ENCODE measurements at places on chromosomes 4 and X.

- no peak for DNase-seq
Measured at GRCh38 chr4:169256856-169257761, 13.6 kb downstream of the SH3RF1 start.

DNA sequence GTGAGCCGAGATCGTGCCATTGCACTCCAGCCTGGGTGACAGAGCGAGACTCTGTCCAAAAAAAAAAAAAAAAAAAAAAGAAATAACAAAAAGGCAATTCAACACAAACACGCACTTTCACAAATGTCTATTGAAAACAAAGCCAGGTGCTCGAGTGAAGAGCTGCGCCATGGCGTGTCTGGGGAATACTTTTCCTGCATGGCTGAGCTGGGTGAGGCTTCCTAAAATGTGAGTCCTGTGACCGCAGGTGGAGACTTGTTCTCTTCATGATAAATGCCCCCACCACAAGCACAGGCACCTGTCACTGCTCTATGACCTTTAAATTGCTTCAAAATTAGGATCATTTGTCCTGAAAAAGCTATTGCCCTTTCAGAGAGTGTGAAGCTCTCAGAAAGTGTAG lies 4.0 kb upstream of the ABLIM2 start:
- DNase-seq = no peak

- no peak for DNase-seq
Measured at GRCh38 chrX:44456685-44457084, 86.0 kb downstream of the FUNDC1 start.

GRCh38 chrX:68083510-68083909 lies 349.8 kb downstream of the OPHN1 start:
- DNase-seq = no peak

GRCh38 chrX:154836163-154836562 lies 1.7 kb upstream of the SMIM9 start:
- no peak for DNase-seq

DNA sequence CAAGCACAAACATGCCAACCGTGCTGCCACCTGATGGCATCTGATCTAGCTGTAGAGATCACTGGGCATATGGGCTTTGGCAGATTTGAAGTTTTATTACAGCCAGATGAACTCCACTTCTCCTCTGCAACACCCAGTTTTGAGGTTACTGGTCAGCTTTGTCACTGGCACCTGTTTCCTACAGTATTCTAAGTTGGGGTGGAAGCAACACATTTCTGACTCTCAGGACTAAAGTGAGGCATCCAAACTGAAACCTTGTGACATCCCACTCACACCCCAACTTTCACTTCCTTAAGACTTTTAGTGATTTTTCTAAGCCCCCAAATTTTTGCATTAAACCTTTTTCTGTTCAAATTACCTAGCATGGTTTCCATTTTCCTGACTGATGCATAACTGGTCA lies 115.1 kb upstream of the PCDH18 start:
- DNase-seq = no peak

DNA sequence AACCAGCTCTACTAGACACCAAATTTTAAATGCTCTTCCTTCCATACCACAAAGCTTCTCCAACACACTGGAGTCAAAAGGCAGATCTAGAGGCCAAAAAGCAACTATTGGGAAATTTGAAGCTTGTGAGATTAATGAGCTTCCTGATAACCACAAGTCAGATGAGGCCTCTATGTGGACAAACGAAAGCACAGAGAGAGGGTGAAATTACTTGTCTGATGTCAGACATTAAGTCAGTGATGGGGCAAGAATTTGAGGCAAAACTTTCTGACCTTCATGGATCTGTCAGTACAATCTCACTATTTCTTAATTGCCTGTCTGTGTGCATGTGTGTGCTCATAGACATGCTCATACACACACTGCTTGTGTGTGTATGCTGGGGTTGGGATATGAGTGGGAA lies 103.6 kb downstream of the GUCY2F start:
- no peak for DNase-seq

- DNase-seq = no peak
Measured at GRCh38 chrX:17788439-17788838, 51.1 kb downstream of the SCML1 start.

GRCh38 chrX:69614886-69615285 lies 1.0 kb upstream of the EDA start:
- no peak for DNase-seq

DNA sequence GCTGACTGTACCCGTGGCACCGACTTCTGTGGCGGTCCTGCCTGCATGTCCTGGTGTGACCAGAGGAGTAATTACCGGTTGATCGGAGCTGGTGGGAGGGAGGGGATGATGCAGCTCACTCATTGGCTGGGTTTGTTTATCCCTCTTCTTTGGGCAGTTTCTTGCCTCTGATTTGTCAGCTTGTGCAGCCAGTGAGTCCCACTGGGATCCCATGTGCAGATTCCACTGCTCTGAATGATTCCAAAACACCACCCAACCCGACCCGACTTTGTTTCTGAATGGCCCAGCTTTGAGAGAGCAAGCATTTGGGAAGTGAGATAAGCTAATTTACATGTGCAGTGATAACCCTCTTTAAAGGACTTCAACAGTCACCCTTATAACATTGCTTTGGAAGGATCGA lies 13.8 kb downstream of the FHDC1 start:
- DNase-seq = no peak

- no peak for DNase-seq
Measured at GRCh38 chr4:129900430-129900953, 804.5 kb downstream of the C4orf33 start.

GRCh38 chr4:128311659-128312403 lies 24.2 kb upstream of the PGRMC2 start:
- no peak for DNase-seq

DNA sequence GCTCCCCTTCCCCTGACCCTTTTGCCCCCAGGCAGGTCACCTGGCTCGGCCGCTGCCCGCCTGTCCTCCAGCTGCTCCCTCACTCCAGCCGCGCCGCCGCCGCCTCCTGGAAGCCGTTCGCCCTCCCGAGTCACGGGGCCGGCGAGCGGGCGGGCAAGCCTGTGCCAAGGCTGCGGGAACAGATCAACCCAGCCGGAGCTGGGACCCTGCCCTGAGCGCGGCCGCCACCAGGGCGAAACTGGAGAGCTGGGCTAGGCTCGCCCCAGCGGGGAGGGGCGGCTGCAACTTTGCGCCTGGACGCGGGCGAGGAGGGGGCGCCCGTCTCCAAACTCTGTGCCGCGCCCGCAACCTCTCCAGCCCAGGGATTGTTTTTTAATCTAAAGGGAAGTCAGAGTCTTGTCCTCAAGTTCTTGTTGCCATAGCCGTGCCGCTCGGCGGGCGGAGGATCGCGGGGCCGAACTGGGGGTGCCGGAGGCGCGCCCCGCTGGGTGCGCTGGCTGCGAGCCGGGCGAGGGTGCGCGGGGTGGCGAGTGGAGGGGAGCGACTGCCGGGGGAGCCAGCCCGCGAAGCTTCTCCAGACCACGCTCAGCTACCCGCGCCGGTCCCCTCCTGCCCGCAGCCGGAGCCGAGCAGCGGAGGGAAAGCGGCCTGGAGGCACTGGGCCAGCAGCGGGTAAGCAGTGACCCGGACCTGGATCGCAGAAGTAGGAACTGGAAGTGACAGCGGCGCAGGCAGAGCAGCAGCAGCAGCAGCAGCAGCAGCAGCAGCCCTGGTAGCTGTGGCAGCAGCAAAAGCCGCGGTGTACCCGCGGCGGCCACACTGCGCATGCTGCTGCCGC lies 13.4 kb downstream of the ARHGEF6 start:
- DNase-seq = peak; percentile 36

Data from activated T-helper 1 cell treated with anti-CD3 and anti-CD28 coated beads, Interleukin-2, amount 50 U/mL, for 16 hours (primary cell).